ENCODE measurements at places on chromosomes 2 and 18. TPM values are rescaled to one million over a fixed set of nuclear protein-coding genes. Genes with fewer than 3 reads are reported as not detected.

GRCh38 chr18:79042276-79042675 lies 26.9 kb upstream of the ATP9B start:
- no peak for DNase-seq

- DNase-seq = no peak
Measured at GRCh38 chr2:161243312-161243711, 64.9 kb upstream of the PSMD14 start.

Gene SERPINB10
- polyA plus RNA-seq = 0.33 TPM

- no peak for DNase-seq
Measured at GRCh38 chr18:74446631-74447403, 10.3 kb downstream of the DIPK1C start.

DNA sequence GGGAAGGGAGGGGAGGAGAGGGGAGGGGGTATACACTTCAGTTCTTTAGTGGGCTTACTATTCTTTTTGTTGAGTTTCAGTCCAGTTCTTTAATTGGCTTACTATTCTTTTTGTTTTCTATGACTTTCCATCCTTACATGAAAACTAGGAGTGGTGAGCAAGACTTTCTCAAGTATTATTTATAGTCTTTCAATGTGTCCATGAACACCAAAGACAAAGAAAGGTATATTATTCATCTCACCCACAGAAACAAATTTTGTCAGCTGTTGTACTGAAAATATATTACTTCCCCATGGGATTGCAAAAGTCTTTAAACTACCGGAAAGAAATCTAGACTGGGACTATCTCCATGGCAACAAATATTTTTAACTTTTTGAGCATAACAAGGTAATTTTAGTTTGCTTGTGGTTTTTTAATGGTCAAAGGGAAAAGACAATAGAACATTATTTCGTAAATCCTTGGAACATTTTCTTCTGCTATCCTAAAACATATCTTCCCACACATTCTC lies 17.6 kb downstream of the ADAM17 start:
- peak; percentile 13 for DNase-seq

DNA sequence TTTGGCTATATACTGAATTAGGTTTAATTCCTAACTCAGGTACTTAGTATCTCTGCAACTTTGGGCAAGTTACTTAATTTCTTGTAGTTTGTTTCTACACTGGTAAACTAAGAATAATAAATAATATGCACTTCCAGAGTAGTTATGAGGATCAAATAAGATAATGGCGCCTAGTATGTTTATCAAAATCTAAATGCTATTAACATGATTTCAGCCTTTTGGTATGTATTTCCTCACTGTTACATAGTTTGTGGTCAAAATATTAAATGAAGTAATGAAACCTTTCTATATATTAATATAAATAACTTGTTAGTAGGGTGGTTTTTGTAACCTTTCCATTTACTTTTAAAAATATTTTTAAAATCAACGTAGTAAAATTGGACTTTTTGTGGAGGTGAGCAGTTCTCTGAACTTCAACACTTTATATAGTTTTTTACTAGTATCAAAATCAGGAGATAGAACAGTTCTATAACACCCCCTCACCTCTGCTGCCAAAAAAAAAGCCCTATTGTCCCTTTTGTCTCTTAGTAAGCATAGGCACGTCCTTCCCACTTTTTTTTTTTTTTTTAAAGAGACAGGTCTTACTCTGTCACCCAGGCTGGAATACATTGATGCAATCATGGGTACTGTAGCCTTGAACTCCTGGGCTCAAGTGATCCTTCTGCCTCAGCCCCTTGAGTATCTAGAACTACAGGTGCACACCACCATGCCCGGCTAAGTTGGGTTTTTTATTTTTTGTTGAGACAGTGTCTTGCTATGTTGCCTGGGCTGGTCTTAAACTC lies 44.8 kb downstream of the RAB3GAP1 start:
- DNase-seq = no peak

Gene AGXT
- 0.08 TPM for polyA plus RNA-seq

DNA sequence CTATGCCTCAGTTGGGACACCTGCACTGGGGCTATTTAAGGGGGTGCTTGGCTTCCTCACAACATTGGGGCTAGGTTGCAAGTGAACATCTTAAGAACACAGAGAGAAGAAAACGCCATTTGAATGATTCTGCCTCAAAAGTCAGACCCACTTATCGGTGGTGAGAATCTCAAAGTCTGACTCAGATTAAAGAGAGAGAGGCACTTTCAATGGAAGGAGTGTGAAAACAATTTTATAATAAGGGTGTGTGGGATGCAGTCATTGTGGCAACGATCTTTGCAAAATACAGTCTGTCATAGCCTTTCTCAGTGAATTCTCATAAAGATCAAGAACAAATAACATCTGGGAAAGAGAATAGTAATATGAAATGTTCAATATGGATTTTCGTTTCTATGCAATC lies 41.8 kb downstream of the CCDC102B start:
- DNase-seq = no peak

Gene C2orf15
- 9.1 TPM for polyA plus RNA-seq

Gene GAD1
- polyA plus RNA-seq = 2.8 TPM

GRCh38 chr2:120977582-120978358 lies 242.1 kb downstream of the GLI2 start:
- no peak for DNase-seq

Gene PDE11A
- 7.7 TPM for polyA plus RNA-seq

GRCh38 chr18:59631583-59632181 lies 65.5 kb downstream of the CCBE1 start:
- no peak for DNase-seq

GRCh38 chr2:236393101-236393500 lies 128.9 kb upstream of the ASB18 start:
- no peak for DNase-seq

Gene HRH4
- polyA plus RNA-seq = 0.33 TPM

DNA sequence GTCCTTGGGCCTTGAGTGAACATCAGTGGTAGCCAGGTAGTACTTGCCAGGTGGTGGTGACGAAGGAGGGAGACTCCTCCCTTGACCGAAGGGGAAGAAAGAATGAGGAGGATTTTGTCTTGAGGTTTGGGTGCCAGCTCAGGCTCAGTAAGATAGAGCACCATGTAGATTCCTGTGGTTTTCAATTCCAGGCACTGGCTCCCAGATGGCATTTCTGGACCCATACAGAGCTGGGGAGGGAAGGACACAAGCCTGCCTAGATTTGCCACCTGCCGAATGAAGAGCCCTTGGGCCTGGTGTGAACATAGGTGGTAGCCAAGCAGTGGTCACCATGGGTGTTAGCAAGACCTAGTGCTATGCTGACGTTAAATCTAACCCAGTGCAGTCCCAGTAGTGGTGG lies 108.8 kb upstream of the UBE2E3 start:
- DNase-seq = no peak

- no peak for DNase-seq
Measured at GRCh38 chr2:79000008-79000576, 25.4 kb upstream of the REG3G start.

Gene IHH
- polyA plus RNA-seq = 1.8 TPM

GRCh38 chr2:7073901-7074300 lies 156.7 kb downstream of the RNF144A start:
- no peak for DNase-seq

Gene DSG3
- not detected for polyA plus RNA-seq

DNA sequence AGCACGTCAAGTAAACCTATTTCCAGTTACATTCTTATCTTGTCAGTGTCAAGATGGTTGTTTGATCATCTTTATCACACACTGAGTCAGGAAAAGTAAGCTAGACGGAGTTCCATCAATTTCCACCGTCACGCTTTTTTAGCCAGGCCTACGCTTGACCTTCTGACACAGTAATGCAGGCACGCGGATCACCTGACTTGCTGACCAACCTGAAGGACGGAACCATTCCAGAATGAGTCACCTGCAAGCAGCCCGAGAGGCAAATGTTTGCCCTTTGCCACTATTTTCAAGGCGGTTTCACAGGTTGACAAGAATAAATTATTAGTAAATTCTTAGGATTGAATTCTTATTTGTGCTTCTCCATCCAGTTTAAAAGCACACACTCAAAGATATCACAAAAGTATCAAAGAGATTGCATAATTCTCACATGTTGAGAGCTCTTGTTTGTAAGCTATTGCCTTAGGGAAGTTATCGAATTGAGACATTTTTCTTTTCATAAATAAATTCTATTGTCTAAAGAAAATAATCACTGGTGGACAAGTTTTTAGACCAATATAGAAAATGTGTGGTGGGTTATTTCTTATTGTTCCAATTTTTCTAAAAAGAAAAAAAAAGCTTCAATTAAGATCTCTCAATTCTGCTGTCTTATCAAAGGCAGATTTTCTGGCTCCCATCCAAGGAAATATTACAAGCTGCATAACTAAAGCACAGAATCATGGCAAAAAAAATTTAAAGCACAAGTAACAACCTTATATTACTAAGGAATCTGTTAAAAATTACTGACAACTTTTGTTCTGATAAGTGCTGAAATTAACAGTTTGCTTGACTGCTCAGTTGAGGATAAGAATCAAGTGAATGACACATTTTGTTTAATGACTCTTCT lies 31.9 kb downstream of the UXS1 start:
- no peak for DNase-seq
